Colonic mucosa (tissue), 4 donors: ENCODE measurements at places on chromosomes 6 and 20. TPM values are rescaled to one million over a fixed set of nuclear protein-coding genes. Genes with fewer than 3 reads are reported as not detected.

- no peak for DNase-seq
- H3K36me3 ChIP-seq, result no peaks in the 10 kb centered on the region
- no peak overlapping the region for H3K4me3 ChIP-seq
- H3K27me3 ChIP-seq, result no peaks in the 10 kb centered on the region
- no peak overlapping the region for H3K27ac ChIP-seq
Measured at GRCh38 chr20:57106692-57107091, 159.7 kb downstream of the BMP7 start.

DNA sequence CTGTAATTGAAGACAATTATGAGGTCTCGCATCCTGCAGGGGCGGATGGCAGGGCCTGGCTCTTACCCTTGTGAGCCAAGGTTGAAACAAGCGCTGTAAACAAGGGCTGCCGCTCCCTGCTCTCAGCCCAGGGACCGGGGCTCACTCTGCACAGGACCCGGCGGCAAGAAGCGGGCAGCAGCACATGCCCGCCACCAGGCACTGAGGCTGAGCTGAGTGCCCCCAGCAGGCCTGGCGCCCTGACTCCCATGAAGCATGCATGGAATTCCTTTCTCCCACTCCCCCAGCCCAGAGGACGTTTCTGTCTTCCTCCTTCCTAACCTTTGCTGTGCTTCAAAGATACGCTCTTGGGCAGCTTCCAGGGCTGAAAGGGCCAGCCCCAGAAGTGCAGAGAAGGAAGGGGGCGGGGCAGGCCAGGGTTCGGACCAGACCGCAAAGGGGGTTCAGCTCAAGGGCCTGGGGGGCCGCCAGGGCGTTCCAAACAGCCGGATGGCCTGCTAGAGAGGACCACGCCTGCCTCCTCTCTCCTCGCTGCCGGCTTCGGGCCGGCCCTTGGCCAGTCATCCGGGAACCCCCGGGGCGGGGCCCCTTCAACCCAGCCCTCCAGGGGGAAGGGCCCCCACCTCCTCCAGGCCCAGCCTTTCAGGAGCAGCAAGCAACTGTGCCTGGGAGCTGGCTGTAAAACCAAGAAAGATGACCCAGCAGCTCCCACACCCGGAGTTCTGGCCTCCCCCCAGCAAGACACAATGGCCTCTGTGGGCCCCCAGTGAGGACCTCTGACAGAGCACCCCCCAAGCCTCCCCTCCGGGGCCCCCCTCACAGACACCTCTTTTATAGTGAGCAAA, 109.9 kb downstream of the NOL4L start:
- peaks cover 75% of the 10 kb centered on the region for H3K4me1 ChIP-seq
- H3K4me3 ChIP-seq, result peak overlapping the region; percentile 21
- H3K36me3 ChIP-seq, result peaks cover 5% of the 10 kb centered on the region

The CD93 gene
- total RNA-seq, result 20.3 TPM

The ID4 gene
- total RNA-seq, result 2.4 TPM

DNA sequence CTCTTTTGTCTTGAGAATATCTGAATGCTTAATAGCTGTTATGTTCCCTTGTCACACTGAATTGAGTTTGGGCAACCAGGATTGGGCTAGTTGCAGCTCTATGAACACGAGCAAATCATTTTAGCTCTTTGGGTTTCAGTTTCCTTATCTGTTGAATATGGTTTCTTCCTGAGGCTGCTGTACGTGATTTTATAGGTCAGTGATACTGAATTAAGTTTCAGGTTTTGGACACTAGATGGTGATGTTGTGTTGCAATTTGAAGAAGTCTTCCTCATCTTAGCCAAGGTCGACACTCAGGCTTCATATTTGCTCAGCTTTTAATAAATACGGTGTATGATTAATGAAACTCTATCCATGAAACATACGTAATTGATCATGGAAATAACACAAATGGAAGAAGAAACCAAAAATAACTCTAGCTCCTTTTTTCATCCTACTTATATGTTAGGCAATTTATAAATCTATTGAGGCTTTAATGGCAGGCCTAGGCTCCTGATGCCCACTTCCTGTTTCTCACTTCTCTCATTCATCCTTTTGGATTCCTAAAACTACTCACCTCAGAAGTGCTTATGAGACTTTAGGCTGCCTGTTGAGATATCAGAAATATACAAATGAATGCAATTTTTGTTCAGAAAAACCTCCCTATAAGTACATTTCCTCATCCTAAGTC, 354.1 kb upstream of the MAP3K7 start:
- H3K4me3 ChIP-seq, result no peak overlapping the region
- H3K36me3 ChIP-seq, result no peaks in the 10 kb centered on the region
- H3K27me3 ChIP-seq, result no peaks in the 10 kb centered on the region

DNA sequence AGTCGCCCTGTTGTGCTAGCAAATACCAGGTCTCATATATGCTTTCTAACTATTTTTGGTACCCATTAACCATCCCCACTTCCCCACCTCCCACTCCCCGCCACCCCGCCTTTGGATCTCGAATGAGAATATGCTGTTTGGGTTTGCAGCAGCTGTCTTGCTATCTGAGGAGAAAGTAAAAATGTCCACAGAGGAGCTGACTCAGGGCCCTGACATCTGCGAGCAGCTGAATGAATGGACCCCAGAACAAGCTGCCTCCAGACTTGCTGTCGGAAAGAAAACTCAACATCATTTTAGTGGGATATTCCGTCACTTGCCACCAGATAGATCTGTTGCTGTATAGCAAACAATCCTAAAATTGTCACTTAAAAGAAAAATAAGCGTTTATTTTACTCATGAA, 103.7 kb downstream of the LINC00237 start:
- H3K4me1 ChIP-seq, result no peaks in the 10 kb centered on the region
- H3K27me3 ChIP-seq, result no peaks in the 10 kb centered on the region
- no peak overlapping the region for H3K27ac ChIP-seq

- no peak for DNase-seq
- no peak overlapping the region for H3K27ac ChIP-seq
- H3K4me3 ChIP-seq, result no peak overlapping the region
Measured at GRCh38 chr6:4402477-4402976, 267.2 kb upstream of the ECI2 start.

The PRR18 gene
- not detected for total RNA-seq

DNA sequence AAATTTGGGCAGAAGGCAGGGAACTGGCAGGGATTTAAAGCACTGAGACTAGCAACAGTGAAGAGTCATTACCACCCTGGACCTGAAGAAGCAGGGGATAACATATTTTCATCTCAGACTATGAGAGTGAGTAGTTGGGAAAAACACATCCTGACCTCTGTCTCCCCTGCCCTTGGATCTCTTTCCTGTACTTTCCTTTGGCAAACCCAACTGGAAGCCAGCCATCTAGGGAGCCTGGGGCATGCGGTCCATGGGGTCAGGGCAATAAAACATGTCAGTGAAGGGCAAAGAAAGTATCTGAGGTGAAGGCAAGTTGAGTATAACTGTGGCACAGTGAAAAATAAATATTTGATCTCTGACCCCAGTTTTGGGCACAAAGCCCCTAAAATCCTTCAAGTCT, 698.2 kb downstream of the DOK5 start:
- H3K4me1 ChIP-seq, result no peaks in the 10 kb centered on the region
- H3K27me3 ChIP-seq, result no peaks in the 10 kb centered on the region
- H3K4me3 ChIP-seq, result no peak overlapping the region
- no peak for DNase-seq
- no peaks in the 10 kb centered on the region for H3K36me3 ChIP-seq

The SOX12 gene
- 7.5 TPM for total RNA-seq

DNA sequence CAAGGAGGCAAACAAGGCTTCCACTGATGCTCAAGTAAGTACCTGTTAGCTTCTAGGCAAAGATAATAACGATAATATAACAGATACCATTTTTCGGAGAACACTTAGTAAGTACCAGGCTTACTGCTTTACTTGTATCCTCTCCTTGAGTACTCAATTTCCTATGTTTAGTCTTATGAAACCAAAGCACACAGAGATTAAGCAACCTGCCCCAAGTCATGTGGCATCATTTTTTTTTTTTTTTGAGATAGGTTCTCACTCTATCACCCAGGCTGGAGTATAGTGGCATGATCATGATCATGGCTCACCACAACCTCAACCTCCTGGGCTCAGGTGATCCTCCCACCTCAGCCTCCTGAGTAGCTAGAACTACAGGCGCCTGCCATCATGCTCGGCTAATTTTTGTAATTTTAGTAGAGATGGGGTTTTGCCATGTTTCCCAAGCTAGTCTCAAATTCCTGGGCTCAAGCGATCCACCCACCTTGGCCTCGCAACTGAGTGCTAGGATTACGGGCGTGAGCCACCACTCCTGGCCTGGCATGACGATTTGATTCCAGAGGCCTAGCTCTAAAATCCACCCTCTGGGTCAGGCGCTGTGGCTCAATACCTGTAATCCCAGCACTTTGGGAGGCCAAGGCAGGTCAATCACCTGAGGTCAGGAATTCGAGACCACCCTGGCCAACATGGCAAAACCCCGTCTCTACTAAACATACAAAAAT, 14.0 kb downstream of the SPAG4 start:
- H3K27me3 ChIP-seq, result no peaks in the 10 kb centered on the region
- H3K36me3 ChIP-seq, result peaks cover 20% of the 10 kb centered on the region
- H3K4me1 ChIP-seq, result no peaks in the 10 kb centered on the region
- H3K4me3 ChIP-seq, result no peak overlapping the region
- no peak for DNase-seq

The CCN6 gene
- not detected for total RNA-seq

DNA sequence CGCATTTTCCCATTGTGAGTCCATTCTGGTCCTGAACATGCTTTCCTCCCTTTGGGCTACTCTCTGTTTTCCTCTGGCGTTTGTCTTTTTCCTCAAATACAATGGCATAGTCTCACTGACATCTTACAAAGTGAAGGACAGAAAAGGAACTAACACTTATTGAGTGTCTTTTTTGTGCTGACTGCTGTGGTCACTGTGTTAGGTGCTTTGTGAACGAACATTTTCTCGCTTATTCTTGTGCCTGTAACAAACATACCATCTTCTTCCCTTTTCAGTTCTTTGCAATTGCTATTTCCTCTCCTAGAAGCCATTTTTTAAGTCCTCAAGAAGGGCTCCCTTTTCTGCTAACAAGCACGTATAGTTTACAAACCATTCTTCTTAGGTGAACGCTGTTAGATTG, 15.4 kb downstream of the FIG4 start:
- H3K4me3 ChIP-seq, result no peak overlapping the region
- DNase-seq, result no peak
- no peaks in the 10 kb centered on the region for H3K4me1 ChIP-seq
- H3K27ac ChIP-seq, result no peak overlapping the region
- no peaks in the 10 kb centered on the region for H3K27me3 ChIP-seq

- no peaks in the 10 kb centered on the region for H3K36me3 ChIP-seq
- no peaks in the 10 kb centered on the region for H3K27me3 ChIP-seq
- H3K27ac ChIP-seq, result no peak overlapping the region
- no peaks in the 10 kb centered on the region for H3K4me1 ChIP-seq
- no peak for DNase-seq
Measured at GRCh38 chr20:33233129-33233774, 2.5 kb upstream of the BPIFA1 start.

DNA sequence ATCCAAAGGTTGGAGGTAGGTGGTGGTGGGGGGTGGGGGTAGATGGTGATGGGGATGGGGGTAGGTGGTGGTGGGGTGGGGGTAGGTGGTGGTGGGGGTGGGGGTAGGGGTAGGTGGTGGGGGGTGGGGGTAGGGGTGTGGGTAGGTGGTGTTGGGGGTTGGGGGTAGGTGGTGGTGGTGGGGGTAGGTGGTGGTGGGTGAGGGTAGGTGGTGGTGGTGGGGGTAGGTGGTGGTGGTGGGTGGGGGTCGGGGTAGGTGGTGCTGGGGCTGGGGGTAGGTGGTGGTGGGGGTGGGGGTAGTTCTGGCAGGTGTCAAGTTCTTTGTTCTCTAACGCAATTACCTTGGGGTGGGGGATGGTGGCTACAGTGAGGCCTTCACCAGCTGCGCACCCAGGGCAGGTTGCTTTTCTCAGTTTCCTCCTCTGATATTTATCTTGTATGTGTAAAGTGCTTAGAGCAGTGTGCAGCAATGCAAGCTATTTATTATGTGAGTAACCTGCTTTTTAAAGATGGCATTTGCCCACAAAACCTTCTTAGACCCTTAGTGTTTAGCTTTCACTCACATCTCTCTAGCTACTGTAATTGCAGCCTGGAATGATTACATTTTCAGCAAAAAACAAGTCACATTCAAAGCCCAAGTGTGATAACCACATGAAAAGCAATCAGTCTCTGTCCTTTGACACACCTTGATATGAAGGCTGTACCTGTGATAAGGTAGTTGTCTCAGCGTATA, 8.2 kb upstream of the CCDC167 start:
- H3K27me3 ChIP-seq, result no peaks in the 10 kb centered on the region
- no peak for DNase-seq
- H3K36me3 ChIP-seq, result no peaks in the 10 kb centered on the region

- no peaks in the 10 kb centered on the region for H3K4me1 ChIP-seq
- no peak overlapping the region for H3K4me3 ChIP-seq
- no peaks in the 10 kb centered on the region for H3K27me3 ChIP-seq
- no peak overlapping the region for H3K27ac ChIP-seq
Measured at GRCh38 chr20:54100563-54100962, 30.2 kb upstream of the BCAS1 start.

The E2F3 gene
- 11.2 TPM for total RNA-seq

GRCh38 chr6:17948725-17949124, 38.7 kb downstream of the KIF13A start:
- H3K27ac ChIP-seq, result no peak overlapping the region
- no peaks in the 10 kb centered on the region for H3K27me3 ChIP-seq
- no peaks in the 10 kb centered on the region for H3K4me1 ChIP-seq

DNA sequence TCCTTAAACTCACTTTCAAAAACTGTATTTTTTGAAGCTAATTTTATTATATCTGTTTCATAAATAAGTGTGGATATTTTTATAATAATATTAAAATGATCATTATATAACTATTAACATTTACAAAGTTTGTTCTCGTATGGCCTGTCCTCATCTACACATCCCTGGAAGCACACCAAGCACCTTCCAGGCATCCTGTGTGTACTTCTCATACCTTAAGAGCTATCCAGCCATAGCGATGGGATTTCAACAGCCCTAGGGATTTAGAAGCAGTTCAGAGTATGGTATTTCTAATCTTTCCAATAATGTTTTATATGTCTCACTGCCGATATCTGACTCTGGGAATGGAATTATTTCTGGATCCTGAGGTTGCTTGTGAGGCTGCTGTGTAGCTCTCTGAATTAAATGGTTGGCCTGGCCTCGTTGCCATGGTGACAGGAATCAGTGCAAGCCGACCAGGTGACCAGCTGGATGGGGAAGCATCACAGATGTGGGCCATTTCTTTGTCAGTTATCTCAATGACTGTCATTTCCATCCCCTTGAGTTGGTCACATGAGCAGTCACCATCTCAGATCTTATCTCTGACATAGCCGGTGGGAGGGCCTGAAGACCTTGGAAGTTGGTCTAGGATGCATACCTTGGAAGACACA, 265.2 kb upstream of the RIN2 start:
- no peak for DNase-seq
- H3K36me3 ChIP-seq, result no peaks in the 10 kb centered on the region
- no peak overlapping the region for H3K27ac ChIP-seq
- no peaks in the 10 kb centered on the region for H3K4me1 ChIP-seq
- H3K27me3 ChIP-seq, result no peaks in the 10 kb centered on the region

The EPB41L1 gene
- total RNA-seq, result 59.2 TPM

GRCh38 chr6:162118706-162119105, 608.9 kb downstream of the PRKN start:
- no peaks in the 10 kb centered on the region for H3K4me1 ChIP-seq
- no peaks in the 10 kb centered on the region for H3K27me3 ChIP-seq
- no peaks in the 10 kb centered on the region for H3K36me3 ChIP-seq
- DNase-seq, result no peak

GRCh38 chr6:151100326-151100725, 139.4 kb upstream of the AKAP12 start:
- no peaks in the 10 kb centered on the region for H3K4me1 ChIP-seq
- H3K27me3 ChIP-seq, result no peaks in the 10 kb centered on the region
- DNase-seq, result no peak
- H3K36me3 ChIP-seq, result no peaks in the 10 kb centered on the region

The GMPR gene
- 4.7 TPM for total RNA-seq

The TEAD3 gene
- 24.5 TPM for total RNA-seq
